Stimulated activated CD8-positive, alpha-beta memory T cell treated with anti-CD3 and anti-CD28 coated beads, Interleukin-4, amount 100 ng/mL, for 1 hour (primary cell): ENCODE measurements at places on chromosomes 4 and X.

DNA sequence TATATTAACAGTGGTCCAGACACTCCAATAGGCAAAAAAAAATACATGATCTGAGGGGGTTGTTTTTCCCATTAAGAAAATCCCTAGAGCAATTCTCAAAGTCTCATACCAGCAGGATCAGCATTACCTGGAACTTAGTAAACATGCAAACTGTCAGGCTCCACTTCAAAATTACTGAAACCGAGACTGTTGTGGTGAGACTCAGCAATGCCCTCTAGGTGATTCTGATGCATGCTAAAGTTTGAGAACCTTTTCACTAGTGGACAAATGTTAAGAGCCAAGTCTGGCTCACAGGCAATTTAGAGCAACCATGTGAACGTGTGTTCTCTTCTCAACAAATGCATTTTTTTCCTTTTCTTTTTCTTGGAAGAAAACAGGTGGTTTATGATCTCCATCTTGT is 30.2 kb downstream of the NEK1 start:
- no peak for DNase-seq

DNA sequence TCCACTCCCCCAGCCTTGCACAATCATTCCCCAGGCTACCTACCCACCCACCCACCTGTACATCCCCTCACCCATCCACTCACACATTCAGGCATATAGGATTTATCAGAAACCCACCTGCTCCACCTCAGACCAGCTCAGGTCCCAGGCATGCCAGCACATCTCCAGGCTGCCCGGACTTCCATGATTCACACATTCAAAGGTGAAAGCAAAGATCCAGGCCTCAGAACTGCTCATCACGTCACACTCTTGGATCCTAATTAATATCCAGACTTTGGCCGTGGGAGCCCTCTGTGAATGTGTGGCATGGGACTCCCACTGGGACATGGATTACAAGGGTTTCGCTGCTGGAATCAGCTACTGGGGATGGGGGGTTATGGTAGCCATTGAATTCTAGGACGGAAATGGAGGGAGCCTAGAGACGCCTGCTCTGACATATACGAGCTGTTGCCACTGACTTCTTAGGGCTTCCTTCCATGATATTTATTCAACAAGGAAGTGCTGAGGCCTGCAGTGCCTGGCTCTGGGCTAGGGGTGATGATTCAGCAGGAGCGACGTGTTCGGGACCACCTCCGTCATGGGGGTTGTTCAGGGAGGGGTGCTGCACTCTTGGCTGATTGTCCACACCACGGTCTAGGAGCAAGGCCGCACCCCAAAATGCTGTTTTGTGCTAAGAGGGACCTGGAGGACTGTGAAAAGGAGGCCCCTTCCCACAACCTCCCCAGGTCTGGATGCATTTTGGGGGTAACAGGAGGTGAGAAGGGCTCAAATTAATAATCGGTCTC is 56.9 kb upstream of the ADRA2C start:
- no peak for DNase-seq

DNA sequence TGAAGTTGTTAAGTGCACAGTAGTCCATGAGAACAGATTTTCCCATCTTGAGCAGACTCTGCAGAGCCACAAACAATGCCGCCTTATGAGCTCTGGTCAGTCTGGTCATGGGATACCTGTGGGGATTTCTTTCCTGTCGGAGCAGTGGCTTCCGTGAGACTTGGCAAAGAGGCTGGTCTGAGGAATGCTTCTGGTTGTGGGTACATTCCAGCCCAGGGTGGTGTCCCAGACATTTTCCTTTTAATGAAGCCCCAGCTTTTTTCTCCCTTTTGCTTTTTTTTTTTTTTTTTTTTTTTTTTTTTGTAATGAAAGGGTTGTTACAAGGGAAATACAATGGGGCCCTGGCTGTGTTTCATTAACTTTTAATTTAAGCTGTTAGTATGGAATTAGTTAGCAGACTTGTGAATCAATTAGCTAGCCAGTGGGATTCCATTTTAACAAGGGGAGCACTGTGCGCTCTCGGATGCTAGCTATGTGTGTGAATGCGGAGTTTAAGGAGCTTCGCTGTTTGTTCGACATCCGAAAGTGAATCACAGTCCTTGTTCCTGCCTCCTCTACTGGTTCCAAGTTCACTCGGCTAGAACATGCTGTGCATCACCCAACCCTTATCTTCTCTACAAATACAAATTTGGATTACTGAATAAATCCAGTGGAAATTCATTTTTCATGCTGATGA is 225.1 kb downstream of the CBR4 start:
- DNase-seq, result no peak

DNA sequence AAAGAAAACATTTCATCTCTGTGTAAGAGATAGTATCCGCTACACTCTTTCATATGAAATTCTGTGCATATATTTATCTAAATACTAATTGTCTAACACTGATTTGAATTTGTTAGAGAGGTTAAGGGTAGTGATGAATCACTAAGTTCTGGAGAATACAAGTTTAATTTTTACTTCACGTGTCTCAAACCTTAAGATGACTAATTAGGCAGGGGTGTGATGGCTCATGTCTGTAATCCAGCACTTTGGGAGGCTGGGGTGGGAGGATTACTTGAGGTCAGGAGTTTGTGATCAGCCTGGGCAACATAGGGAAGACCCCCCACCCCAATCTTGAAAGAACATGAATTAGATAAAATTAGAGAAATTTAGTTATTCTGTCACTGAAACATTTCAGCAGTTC is 2241.9 kb downstream of the PCDH7 start:
- no peak for DNase-seq

GRCh38 chrX:55490974-55491373 is 1.3 kb upstream of the USP51 start:
- no peak for DNase-seq

- no peak for DNase-seq
Observed at GRCh38 chr4:1683736-1684505, at the start of gene FAM53A. FAM53A (minus strand) TSS chr4:1684313; CDS start chr4:1668741, 15,572 bp downstream.

DNA sequence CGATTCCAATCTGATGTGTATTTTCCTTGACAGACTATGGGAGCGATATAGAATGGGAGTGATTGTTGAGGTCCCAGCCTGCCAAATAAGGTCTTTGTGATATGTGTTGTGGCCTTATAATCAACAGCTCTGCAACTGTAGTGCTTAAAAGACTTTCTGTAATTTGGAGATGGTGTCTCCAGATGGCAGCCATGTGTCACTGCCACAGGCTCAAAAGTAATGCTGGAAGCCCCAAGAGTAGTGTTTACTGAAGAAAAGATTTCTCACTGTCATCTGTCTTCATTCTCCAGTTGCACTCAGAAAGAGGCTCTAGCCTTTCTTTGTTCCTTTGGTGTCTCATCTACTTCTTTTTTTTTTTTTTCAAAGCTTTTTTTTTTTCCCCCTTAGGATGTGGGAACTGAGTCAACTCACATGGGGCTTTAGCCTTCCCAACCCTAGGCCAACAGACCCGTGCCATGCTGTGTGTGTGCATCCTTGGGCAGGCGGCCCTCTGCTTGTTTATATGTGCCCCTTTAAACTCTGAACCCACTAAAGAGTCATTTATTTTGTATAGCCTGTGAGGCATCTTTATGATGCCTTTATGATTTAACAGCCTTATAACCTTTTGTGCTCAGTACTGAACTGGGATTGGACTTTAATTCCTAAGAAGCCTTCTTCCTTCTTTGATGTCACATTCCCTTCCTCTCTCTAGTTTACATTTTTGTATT is 15.6 kb downstream of the SRPX2 start:
- no peak for DNase-seq

- DNase-seq, result no peak
Observed at GRCh38 chr4:171561419-171561818, 251.8 kb upstream of the GALNTL6 start.

- DNase-seq, result no peak
Observed at GRCh38 chr4:41069838-41070237, 144.5 kb downstream of the APBB2 start.

- DNase-seq, result no peak
Observed at GRCh38 chr4:3297066-3297859, 4.4 kb downstream of the RGS12 start.

GRCh38 chrX:103697687-103698086 is 11.2 kb upstream of the MORF4L2 start:
- no peak for DNase-seq

DNA sequence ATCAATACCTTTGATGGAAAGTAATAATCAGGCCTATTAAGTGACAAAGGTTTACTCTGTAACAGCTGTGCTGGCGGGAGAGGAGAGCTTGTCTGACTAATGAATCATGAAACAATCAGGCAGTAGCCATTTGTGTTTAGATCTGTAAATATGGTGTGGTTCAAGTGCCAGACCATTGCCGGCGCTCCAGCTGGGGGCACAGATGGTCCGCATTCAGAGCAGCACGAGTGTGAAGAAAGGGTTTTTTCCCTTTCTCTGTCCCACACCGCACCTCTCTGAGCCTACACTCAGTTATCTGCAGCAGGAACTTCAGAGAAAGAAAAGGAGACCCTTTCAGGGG is 111.3 kb upstream of the PAQR3 start:
- DNase-seq, result no peak

GRCh38 chr4:55509266-55509665 is 37.4 kb downstream of the CLOCK start:
- no peak for DNase-seq

- DNase-seq, result no peak
Observed at GRCh38 chrX:75957107-75957610, 172.1 kb upstream of the MAGEE2 start.

DNA sequence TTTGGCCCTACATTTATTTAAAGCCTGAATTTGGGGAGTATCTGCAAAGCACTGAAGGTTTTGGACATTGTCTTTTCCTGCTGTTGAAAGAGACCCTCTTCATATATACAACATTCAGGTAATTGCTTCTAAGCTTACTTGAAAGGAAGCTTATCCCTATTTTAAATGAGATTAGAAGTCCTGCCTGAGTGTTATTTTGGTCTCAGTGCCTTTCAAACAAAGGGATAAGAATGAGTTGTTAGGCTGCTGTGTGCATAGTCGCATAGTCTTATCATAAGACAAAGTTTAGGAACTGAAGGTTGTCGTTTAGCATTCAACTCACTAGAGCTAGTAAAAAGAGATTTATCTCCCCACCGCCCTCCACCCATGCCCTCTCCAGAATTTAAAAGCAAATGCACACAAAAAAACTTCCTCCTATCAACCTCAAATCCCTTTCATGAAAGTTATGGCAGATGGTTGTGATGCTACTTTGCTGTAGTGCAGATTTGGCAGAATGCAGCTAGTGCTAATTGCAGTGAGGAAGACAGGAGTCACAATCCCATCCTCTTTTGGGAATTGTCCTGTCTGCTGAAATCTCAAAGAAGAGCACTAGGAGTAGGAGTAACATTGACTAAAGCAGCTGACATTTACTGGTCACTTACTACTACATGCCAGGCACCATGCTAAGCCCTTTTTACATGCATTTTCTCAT is 5.8 kb downstream of the HERC3 start:
- no peak for DNase-seq

- no peak for DNase-seq
Observed at GRCh38 chr4:37758226-37758625, 68.3 kb upstream of the PGM2 start.

DNA sequence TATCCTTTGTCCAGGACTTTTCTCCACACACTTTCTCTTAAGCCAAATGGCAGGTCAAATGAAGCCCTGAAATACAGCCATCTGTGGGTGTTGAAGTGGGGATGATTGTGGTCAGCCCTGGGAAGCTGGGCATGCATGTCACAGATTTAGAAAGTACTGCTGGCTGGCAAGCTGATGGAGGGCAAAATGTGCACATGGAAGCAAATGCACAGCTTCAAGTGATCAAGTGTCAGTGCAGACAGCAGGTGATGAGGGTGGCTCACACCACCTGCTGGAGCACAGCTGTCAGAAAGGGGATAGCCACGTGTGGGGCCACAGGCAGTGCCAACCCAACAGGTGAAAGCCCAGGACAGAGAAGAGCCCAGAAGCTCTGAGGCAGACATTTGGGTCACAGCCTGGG is 40.3 kb upstream of the ATXN3L start:
- no peak for DNase-seq

- DNase-seq, result no peak
Observed at GRCh38 chr4:89324671-89325070, 17.1 kb upstream of the GPRIN3 start.

GRCh38 chr4:186030399-186030775 is 38.6 kb upstream of the TLR3 start:
- DNase-seq, result no peak

DNA sequence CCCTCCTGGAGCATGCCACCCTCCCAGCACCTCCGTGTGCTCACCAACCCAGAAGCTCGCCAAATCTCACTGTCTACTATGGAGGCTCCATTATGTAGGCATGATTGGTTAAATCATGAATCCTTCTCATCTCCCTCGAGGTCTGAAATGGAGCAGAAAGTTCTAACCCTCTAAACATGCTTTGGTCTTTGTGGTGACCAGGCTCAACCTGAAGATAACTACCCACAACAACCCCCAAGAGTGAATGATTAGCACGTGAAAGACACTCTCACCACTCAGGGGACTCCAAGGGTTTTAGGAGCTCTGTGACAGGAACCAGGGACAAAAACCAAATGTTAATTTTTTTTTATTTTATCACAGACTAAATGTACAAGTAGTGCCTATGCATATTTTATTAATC is 47.2 kb downstream of the APBB2 start:
- no peak for DNase-seq

- no peak for DNase-seq
Observed at GRCh38 chr4:156568041-156568440, 403.6 kb downstream of the PDGFC start.

DNA sequence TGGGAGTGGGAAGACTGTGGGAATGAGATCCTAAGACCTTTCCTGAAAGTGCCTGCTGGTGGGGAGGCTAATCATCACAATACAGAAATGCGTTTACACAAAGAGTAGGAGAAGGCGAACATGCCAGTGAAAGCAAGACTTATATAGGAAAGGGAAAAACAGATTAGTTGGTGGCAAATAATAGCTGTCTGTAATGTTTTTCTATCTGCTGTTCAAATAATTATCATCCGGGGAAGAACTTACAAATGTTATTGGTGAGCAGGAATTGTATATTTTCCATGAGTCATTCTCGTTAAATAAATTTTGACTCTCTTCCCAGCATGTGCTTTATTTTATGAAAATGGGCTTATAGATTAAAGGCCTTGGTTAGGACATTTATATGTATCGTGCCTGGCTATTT is 196.5 kb downstream of the ARHGAP10 start:
- DNase-seq, result no peak

DNA sequence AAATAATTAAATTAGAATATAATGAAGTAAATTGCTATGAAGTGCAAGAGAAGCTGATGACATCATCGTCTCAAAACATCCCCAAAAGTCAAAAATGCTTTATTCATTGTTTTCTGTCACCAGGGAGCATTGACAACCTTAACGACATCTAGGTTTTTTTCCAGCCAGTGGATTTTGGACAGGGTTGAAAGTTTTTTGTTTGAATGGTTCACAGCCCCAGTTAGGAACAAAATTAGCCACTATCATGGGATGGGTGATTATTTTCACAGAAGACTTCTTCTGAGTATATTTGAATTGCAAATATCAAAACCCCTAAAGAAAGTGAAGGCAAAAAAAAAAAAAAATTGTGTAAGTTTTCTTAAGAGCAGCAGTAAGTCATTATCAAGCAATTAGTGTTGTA is 826.1 kb downstream of the STPG2 start:
- DNase-seq, result no peak

- DNase-seq, result no peak
Observed at GRCh38 chrX:153490217-153490930, 4.4 kb upstream of the BGN start.

- no peak for DNase-seq
Observed at GRCh38 chr4:80008351-80008750, 64.7 kb downstream of the ANTXR2 start.
